ENCODE measurements at places on chromosomes 12 and 14.

DNA sequence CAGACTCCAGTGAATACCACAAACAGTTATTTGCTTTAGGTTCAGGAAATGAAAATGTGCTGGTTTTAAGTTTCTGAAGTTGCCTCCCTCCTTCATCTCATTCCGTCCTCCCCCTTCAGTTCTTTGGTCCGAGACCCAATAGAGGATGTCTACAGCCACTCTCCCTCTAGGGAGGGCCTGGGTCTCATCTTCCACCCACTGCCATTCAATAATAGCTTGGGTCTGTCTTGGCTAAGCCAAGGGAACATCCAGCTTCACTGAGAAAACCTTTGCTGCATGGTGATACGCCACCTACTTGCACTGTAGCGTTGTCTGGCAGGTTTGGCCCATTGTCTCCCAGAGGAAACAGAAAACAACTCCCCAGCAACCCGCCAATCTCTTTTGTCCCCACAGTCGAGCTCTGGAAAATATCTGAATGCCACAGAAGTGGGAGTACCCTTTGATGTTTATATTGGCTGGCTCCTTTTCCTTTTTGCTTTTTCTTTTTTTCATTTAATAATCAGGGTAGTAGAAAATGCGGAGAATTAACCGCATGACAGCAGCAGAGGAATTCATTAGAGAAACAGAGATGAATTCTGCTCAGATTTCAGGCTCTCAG, 380.1 kb downstream of the RAD51B start:
- DNase-seq: no peak

- DNase-seq: no peak
Observed at GRCh38 chr12:131380965-131381705, 329.8 kb upstream of the SFSWAP start.

DNA sequence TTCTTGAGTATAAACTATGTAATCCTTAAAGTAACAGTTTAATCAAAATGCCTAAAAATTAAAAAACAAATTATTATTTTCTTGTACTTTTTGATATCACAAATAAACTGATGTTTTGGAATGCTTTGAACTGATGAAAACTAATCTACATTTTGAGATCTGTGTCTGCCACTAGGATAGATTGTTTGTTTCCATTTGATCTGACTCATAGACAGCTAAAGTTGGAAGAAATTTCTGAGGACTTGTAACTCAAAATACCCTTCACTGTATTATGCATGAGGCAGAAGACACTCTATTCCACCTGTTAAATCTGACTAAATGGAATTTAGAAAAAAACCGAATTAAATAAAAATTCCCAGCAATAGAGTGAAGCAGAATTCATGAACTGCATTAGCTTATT, 1400.0 kb upstream of the FLRT2 start:
- no peak for DNase-seq

- DNase-seq: no peak
Observed at GRCh38 chr12:4153343-4153892, 120.1 kb upstream of the CCND2 start.

DNA sequence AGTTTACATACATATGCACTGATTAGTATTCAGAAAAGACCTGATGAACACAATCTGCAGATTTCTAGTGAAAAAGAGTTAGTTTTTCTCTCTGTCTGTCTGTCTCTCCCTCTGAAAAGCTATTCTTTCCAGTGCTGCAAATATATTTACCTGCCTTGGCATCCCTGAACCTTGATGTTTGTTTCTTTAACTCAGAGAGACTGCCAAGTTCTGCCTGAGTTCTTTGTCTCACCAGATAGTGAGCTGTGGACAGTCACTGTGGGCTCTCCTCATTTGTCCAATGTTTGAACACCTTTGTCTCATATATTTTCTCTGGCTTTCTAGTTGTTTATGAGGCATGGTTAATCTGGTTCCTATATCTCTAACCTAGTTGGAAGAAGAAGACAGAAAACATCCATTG, 250.4 kb downstream of the SOX5 start:
- no peak for DNase-seq

DNA sequence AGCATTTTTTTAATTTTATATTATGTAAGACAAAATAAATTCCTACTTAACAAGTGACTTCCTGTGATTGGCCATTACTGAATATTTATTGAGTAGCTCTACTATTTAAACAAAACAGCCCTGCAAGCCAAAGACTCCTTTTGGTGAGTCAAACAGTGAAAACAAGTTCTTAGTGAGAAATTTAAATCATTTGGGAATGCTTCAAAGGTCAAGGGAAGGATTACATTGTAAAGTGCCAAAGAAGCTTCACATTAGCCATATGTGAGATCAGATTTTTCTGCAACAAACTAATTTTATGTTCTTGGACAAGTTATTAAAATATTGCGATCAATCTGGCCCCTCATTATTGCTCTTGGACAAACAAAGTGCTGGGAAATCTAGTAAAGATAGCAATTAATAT, 795.4 kb upstream of the MGAT4C start:
- no peak for DNase-seq

GRCh38 chr12:55142669-55143565, 16.7 kb downstream of the OR9K2 start:
- peak; percentile 2 for DNase-seq

DNA sequence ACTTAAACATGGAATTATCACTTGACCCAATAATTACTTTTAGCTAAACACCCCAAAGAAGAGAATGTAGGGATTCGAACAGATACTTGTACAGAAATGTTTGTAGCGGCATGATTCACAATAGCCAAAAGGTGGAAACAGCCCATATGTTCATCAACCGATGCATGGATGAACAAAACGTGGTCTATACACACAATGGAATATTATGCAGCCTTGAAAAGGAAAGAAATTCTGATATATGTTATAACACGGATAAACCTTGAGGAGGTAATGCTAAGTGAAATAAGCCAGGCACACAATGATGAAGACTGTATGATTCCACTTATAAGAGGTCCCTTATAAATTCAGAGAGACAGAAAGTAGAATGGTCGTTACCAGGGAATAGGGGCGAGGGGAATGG, 659.4 kb downstream of the MED13L start:
- DNase-seq: no peak

DNA sequence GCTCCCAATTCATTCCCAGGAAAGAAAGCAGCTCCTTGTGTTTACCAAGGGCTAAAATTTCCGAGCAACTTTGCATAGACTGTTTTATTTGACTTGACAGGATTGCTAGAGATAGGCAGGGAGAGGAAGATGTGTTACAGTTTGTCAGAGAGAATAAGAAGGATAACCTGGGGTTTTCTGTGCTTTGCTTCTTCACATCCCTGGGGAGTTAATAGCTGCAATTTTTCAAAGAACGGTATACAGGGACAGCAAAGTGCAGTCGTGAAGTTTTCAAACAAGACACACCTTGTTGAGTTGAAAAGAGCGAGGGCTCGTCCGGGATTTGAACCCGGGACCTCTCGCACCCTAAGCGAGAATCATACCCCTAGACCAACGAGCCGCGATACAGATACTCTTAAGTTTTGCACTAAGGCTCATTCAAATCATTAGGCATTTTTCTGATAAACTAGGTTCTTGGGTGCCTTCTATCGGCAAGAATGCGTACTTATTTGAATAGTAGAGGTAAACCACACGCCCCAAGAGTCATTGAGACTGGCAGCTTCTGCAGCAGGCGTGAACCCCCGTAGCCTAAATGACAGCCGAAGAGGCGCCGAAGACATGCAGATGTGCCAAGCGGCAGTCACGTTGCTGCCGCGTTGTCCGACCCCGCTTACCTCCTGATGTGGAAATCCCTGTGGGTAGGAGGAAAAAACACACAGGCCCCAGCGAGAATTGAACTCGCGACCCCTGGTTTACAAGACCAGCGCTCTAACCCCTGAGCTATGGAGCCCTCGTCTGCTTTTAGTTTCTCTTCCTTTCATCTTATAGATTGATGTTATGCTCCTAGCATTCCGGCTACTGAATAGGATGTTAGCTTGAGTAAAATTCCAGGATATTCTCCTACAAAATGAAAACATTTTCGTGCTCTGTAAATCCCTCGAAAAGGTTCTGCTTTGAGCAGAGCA, 22.2 kb upstream of the RNASE12 start:
- peak; percentile 72 for DNase-seq

DNA sequence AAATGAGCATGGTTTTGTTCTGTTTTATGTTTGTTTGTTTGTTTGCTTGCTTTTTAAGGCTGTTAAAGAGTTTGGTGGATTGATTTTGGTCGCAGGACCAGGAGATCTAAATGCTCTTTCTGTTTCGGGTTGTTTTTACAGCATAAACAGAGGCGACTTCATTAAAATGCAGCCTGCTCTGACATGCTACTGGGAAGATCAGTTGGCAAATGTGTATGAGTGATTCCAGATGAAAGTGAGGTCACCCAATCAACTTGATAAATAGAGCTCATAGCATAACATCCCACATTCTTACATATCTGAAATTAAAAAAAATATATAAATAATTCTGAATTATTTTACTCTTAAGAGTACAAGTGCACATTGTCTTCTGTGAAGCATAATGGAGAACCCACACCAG, 947.7 kb downstream of the GALC start:
- no peak for DNase-seq

DNA sequence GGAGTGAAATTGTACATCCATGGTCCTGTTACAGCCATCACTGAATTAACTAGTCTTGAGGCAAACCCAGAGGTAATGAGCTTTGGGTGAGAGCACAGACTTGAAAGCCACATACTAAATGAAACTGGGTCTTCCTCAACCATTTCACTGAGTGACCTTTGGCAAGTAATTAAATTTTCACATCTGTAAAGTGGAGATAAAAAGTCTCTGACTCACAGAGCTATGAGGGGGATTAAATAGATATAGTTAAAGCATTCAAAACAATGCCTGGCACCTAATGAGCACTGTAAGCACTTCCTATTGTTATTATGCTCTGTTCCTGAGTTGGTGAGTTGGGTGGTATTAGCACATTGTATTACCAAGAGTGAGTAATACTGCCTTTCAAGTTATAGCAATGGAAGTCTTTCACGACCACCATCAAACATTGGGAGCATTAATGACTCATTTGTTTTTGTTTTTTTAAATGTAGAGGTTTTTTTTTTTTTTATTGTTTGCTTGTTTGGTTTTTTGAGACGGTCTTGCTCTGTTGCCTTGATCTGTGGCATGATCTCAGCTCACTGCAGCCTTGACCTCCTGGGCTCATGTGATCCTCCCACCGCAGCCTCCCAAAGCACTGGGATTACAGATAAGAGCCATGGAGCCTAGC, 12.5 kb upstream of the STRN3 start:
- no peak for DNase-seq

GRCh38 chr12:25904442-25904841, 54.0 kb upstream of the RASSF8 start:
- DNase-seq: no peak

DNA sequence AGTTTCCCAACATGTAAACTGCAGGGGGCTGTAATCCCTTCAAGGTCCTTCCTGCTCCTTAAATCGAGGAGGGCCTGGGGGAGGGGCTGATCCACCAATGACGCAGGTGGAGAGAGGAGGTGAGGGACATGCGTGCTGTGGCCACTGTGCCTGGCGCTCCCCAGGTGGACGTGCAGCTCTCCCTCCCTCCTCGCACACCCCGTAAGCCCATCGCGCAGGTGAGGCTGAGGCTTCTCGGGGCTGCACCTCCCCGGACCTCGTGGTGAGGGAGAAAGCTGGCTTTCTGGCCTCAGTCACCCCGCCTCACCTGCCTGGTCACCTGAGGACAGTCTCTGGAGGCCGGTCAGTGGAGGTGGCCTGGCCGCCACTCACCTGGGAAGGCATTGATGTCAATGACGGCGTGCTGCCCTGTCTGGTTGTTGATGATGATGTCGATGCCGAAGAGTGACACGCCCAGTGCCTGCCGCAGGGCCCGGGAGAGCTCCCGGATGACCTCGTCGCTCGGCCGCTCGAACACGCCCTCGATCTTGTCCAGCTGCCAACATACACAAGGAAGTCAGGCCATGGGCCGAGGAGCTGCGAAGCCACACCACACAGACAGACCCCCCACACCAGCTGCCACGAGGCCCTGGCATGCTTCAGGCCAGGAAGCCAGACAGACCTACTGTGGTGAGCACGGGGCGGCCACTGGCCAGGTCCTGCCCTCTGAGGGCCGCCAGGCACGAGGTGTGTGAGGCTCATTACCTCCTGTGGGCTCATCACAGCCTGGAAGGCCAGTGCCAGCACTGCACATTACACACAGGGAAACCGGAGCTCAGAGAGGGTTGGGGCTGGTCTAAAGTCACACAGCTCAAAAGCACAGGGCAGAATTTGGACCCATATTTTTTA, 23.3 kb downstream of the CHGA start:
- DNase-seq: no peak

DNA sequence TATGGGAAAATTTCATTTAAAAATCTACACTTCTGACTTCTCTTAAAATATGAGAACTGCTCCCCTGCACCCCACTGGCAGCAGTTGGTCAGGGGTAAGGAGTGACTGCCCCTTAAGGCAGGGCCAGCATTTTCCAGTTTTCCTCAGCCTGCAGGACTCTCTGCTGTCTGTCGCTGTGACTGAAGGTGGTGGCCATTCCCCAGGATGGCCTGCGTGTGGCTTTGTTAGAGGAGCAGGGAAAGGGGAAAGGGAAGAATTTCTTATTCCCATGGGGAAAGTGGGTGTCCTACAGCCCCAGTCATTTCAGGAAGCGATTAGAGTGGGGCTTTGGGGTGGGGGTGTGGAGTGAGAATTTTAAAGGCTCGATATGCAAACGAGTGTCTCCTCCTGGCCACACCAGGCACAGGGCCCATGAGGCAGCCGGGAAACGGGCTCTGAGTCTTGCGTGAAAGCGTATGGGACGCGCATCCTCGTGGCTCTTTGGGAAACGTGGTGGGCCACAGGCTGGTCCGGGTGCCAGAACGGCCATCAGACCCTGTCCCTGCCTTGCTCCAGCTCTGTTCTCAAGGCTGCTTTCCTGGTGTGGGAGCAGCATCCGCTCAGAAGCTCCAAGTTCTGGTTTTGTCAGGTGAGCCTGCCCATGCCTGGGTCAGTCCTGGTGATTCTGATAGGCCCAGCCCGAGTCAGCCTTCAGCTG, 23.5 kb downstream of the ADGRD1 start:
- no peak for DNase-seq

GRCh38 chr14:21090194-21090939, 8.1 kb downstream of the ZNF219 start:
- no peak for DNase-seq

DNA sequence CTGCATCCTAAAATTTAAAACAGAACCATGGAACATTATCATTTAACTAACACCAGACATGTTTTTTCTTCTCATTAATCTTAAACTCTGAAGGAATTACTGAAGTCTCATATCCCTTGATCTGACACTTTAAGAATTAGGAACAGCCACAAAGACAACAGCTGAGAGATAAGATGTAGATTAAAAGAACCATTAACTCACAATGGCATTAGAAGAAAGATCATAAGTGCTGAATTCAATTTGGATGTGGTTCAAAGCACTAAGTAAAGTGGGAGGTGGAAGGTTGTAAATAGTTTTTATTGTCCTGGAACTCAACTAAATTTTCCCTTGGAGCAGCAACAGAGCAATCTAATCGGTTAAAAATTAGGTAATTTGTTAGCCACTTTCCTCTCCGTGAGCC, 199.0 kb upstream of the ATP2B1 start:
- DNase-seq: no peak

GRCh38 chr12:69896653-69897381, 71.8 kb downstream of the MYRFL start:
- no peak for DNase-seq

GRCh38 chr14:101595887-101596721, 34.8 kb downstream of the DIO3 start:
- peak; percentile 9 for DNase-seq

- no peak for DNase-seq
Observed at GRCh38 chr12:94289461-94290312, 141.3 kb downstream of the PLXNC1 start.

Measured in stimulated activated CD4-positive, alpha-beta T cell treated with anti-CD3 and anti-CD28 coated beads, Interleukin-1b, Interleukin-23, amount 100 ng/mL, for 1 hour (primary cell).